ENCODE measurements at places on chromosomes 7 and 10. TPM values are rescaled to one million over a fixed set of nuclear protein-coding genes. Genes with fewer than 3 reads are reported as not detected.

The AKR1D1 gene
- not detected for total RNA-seq

The C10orf95 gene
- not detected for total RNA-seq

The TET1 gene
- total RNA-seq: 2.1 TPM

The SLC18A3 gene
- not detected for total RNA-seq

The SPDYE11 gene
- total RNA-seq: not detected

The SMO gene
- 33.5 TPM for total RNA-seq

The PIK3CG gene
- total RNA-seq: 0.09 TPM

The UFSP1 gene
- total RNA-seq: 4.1 TPM

The PDLIM1 gene
- total RNA-seq: 23.5 TPM

The TYW1B gene
- total RNA-seq: 1.3 TPM

The FAM20C gene
- 66.7 TPM for total RNA-seq

The OPALIN gene
- not detected for total RNA-seq

The CYP26C1 gene
- under 0.01 TPM for total RNA-seq

The VAX1 gene
- not detected for total RNA-seq

The SFRP4 gene
- 9.0 TPM for total RNA-seq

The AS3MT gene
- total RNA-seq: 13.0 TPM

The FRAT1 gene
- total RNA-seq: 2.4 TPM

The ACSM6 gene
- not detected for total RNA-seq

The OIT3 gene
- 0.18 TPM for total RNA-seq

The CABCOCO1 gene
- 0.83 TPM for total RNA-seq

The SPDYE2B gene
- total RNA-seq: not detected

The PPP1R17 gene
- not detected for total RNA-seq

Measured in smooth muscle cell of bladder (primary cell).